Endodermal cell (in vitro differentiated cells): ENCODE measurements at places on chromosomes 4 and X.

- H3K27me3 ChIP-seq, result no peaks in the 10 kb centered on the region
- no peak overlapping the region for H3K27ac ChIP-seq
- H3K4me3 ChIP-seq, result no peak overlapping the region
- no peaks in the 10 kb centered on the region for H3K4me1 ChIP-seq
- no peak for DNase-seq
- no peaks in the 10 kb centered on the region for H3K36me3 ChIP-seq
These were observed 6.0 kb downstream of the UGT2B17 start for GRCh38 chr4:68570122-68570507.

GRCh38 chr4:98557194-98557892 lies 101.1 kb downstream of the TSPAN5 start:
- H3K27ac ChIP-seq, result no peak overlapping the region
- no peak for DNase-seq
- H3K4me3 ChIP-seq, result no peak overlapping the region
- H3K4me1 ChIP-seq, result no peaks in the 10 kb centered on the region
- no peaks in the 10 kb centered on the region for H3K36me3 ChIP-seq

DNA sequence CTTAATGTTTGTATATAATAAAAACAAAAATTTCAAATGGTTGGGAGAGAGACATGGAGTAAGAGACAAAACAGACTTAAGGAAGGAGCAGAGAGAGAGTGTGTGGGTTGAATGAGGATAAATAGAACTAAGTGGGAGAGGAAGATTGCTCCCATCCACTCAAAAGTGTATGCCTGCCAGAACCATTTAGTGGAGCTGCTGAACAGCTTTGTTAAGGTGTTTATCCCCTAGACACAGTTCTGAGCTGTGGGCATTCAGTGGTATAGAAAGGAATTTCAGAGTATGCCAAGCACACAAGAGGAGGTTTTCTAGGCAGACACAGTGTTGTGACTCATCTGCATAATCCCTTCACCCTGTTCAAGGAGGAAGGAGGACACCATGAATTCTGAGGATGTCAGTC lies 508.6 kb upstream of the EPHA5 start:
- no peaks in the 10 kb centered on the region for H3K27me3 ChIP-seq
- no peaks in the 10 kb centered on the region for H3K36me3 ChIP-seq
- no peak overlapping the region for H3K4me3 ChIP-seq
- no peaks in the 10 kb centered on the region for H3K4me1 ChIP-seq
- DNase-seq, result no peak

DNA sequence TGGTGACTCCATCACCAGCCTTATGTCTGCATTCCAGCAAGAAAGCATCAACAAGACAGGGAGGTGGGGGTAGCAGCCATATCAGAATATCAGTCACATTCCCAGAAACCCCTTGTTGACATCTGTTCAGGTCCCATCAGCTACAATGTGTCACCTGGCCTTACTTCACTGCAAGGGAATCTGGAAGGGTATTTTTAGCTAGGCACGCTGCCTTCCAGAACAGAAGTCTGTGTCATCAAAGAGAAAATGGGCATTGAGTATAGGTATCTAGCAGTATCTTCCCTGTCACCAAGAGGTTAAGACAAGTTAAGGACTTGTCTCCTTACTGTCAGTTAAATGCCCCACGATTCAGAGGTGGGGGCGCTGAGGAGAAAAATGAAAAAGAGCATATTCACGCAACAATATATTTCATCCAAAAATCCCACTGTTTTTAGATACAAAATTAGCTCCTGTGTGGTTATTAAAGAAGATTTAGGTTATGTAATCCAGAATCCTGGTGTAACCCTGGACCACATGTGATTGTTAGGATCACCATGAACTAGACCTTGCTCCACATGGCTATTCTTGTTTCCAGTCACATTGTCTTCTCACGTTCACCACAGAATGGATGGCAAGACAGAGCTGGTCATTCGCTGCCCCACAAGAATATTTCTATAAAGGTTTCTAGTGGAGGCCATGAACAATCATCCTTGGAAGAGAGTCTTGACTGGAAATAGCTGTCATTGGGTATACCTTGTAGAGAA lies 60.0 kb upstream of the PDHA1 start:
- H3K27ac ChIP-seq, result no peak overlapping the region
- H3K4me1 ChIP-seq, result no peaks in the 10 kb centered on the region
- DNase-seq, result no peak
- H3K27me3 ChIP-seq, result no peaks in the 10 kb centered on the region
- no peak overlapping the region for H3K4me3 ChIP-seq

DNA sequence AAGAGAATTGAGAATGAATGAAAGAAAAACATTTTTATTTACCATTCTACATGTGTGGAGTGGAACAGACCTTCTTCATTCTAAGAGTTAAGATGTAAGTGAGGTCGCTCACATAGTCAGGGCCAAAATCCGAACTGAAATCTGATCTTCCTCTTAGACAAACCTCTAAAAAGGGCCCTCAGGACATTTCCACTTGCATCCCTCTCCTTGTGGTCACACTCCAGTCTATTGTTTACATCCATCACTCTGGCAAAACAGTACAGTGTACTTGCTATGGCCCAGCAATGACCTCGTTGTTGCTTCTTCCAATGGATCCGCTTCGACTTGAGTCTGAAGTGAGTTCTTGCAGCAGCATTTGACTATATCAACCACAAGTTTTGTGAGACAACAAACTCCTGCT lies 54.2 kb downstream of the MOSPD2 start:
- no peaks in the 10 kb centered on the region for H3K4me1 ChIP-seq
- no peaks in the 10 kb centered on the region for H3K36me3 ChIP-seq
- no peaks in the 10 kb centered on the region for H3K27me3 ChIP-seq
- no peak overlapping the region for H3K27ac ChIP-seq
- no peak for DNase-seq

- H3K36me3 ChIP-seq, result no peaks in the 10 kb centered on the region
- DNase-seq, result no peak
- H3K27ac ChIP-seq, result no peak overlapping the region
- H3K27me3 ChIP-seq, result no peaks in the 10 kb centered on the region
- H3K4me3 ChIP-seq, result no peak overlapping the region
- no peaks in the 10 kb centered on the region for H3K4me1 ChIP-seq
These were observed 15.7 kb upstream of the H2AZ1 start for GRCh38 chr4:99965674-99966350.

- no peaks in the 10 kb centered on the region for H3K4me1 ChIP-seq
- H3K36me3 ChIP-seq, result no peaks in the 10 kb centered on the region
- H3K4me3 ChIP-seq, result no peak overlapping the region
- no peak overlapping the region for H3K27ac ChIP-seq
- H3K27me3 ChIP-seq, result peaks cover 2% of the 10 kb centered on the region
These were observed 6.7 kb downstream of the DOCK11 start for GRCh38 chrX:118502161-118502789.

DNA sequence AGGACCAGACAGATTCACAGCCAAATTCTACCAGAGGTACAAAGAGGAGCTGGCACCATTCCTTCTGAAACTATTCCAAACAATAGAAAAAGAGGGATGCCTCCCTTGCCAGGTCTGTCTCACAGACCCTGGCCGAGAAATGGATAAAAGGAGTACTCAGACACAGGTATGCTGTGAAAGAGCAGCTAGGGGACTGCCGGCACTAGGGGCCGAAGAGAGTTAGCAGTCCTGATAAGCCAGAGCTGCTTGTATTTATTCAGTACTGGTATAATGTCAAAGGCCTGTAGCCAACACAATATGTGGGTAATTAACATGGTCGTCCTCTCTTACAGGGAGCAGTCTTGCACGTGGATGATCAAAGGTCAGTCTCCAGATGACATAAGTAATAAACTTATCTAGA lies 1042.1 kb upstream of the LCORL start:
- H3K27ac ChIP-seq, result no peak overlapping the region
- peak; percentile 65 for DNase-seq

- H3K27ac ChIP-seq, result no peak overlapping the region
- peak; percentile 68 for DNase-seq
These were observed 94.0 kb downstream of the AFAP1 start for GRCh38 chr4:7845493-7846128.

- no peak overlapping the region for H3K27ac ChIP-seq
- no peaks in the 10 kb centered on the region for H3K4me1 ChIP-seq
- peaks cover 45% of the 10 kb centered on the region for H3K36me3 ChIP-seq
These were observed 22.5 kb downstream of the PPA2 start for GRCh38 chr4:105451346-105451745.

- H3K27ac ChIP-seq, result no peak overlapping the region
- no peaks in the 10 kb centered on the region for H3K27me3 ChIP-seq
- no peaks in the 10 kb centered on the region for H3K4me1 ChIP-seq
- DNase-seq, result no peak
- H3K4me3 ChIP-seq, result no peak overlapping the region
These were observed 238.9 kb downstream of the NR3C2 start for GRCh38 chr4:148203056-148203898.

DNA sequence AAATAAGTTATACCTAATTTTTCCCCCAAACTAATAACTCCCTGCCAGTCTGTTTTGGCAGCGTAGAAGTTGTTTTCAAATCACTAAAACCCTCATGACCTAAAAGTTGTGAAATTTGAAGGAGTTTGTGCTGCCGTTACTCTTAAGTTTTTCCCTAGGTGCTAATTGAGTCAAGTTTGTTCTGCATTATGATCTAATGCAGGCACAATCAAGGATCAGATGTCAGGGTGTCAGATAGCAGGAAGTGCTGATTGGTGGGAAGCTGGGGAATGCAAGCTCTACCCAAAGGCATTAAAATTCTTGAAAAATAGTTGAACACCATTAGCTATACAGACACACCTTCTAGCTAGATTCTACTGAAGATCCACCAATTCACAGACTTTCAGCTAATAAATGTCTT lies 51.9 kb downstream of the ARX start:
- H3K4me1 ChIP-seq, result no peaks in the 10 kb centered on the region
- DNase-seq, result peak; percentile 60
- no peak overlapping the region for H3K4me3 ChIP-seq
- no peaks in the 10 kb centered on the region for H3K36me3 ChIP-seq
- no peaks in the 10 kb centered on the region for H3K27me3 ChIP-seq

DNA sequence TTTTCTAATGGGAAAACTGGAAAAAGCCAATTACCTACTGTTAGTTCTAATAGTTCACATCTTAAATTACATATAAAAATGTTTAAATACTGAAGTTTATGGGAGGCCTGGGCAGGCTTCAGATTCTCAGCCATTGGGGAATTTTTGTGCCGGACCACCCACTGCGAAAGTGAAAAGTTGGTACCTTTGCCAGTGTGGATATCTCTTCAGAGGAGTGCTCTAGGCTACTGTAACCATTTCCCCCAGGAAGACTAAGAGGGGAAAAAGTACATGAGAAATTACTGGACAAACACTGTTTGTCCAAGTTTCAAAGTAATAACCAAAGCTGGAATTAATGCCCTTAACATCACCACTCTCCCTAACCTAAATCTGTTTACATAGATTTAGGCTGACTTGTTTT lies 20.8 kb downstream of the PITX2 start:
- DNase-seq, result no peak
- no peaks in the 10 kb centered on the region for H3K4me1 ChIP-seq
- H3K4me3 ChIP-seq, result no peak overlapping the region
- H3K27me3 ChIP-seq, result no peaks in the 10 kb centered on the region
- H3K36me3 ChIP-seq, result peaks cover 52% of the 10 kb centered on the region

DNA sequence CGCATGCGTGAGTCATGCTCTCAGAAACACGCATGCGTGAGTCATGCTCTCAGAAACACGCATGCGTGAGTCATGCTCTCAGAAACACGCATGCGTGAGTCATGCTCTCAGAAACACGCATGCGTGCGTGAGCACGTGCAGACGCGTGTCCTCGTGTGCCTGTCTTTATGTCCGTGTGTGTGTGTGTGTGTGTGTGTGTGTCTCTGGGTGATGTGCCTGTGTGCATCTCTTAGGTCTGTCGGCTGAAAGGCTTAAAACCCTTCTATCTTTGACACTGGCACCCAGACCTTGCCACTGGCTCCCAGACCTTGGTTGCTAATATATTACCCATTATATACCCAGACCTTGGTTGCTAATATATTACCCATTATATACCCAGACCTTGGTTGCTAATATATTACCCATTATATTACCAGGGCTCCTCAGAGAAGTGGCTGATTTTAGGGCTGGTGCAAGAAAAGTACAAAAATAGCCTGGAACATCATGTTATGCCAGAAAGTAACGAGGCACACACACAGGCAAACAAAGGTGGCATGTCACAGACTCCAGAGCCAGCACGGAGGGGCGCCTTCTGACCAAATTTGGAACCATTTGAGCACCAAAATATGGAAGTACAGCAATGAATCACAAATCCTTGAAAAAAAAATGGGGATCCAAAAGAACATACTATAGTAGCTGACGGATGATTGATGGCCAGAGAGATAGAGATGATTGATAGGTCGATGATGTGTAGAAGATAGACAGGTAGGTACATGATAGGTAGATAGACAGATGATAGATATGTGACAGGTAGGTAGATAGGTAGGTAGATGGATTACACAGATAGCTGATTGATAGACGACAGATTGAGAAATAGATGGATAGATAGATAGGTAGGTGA lies 19.2 kb upstream of the ADRA2C start:
- H3K36me3 ChIP-seq, result no peaks in the 10 kb centered on the region
- no peak overlapping the region for H3K4me3 ChIP-seq
- no peak overlapping the region for H3K27ac ChIP-seq

GRCh38 chr4:72110886-72111285 lies 79.1 kb downstream of the NPFFR2 start:
- H3K36me3 ChIP-seq, result no peaks in the 10 kb centered on the region
- no peak for DNase-seq
- H3K27me3 ChIP-seq, result no peaks in the 10 kb centered on the region
- no peaks in the 10 kb centered on the region for H3K4me1 ChIP-seq
- H3K27ac ChIP-seq, result no peak overlapping the region
- no peak overlapping the region for H3K4me3 ChIP-seq

DNA sequence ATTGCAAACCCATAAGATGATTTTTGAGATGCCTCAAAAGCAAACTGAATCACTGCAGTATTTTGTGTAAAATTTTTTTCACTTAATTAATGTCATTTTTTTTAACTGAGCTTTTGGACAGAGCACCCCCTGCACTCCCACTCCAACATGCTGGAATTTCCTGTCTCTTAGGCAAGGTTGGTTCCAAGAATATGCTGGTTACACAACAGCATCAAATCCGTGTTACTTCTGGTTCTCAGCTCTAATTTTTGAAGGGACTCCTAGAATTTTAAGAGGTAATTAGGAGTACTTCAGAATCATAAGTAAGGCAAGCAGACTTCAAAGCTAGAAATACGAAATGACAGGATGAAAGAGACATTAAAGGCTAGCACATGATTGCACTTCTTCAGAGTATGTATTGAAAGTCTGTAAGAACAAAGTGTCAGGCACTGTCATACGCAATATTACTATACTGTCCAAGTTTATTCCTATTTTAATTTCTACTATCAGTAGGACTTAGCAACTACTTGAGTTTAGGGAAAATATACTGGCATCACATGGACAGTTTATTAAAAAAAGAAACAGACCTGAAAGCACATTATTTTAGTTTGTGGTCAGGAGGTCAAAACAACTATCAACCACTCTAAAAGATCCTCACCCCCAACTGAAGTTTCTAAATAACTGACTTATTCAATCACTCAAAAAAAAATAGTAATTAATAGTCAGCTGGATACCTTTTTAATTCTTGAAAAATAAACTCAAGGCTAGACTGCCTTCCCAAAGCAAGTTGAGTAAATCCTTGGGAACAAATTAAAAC lies 1.6 kb upstream of the JCHAIN start:
- DNase-seq, result no peak
- H3K4me1 ChIP-seq, result peaks cover 2% of the 10 kb centered on the region
- H3K27ac ChIP-seq, result no peak overlapping the region
- no peak overlapping the region for H3K4me3 ChIP-seq
- H3K27me3 ChIP-seq, result peaks cover 8% of the 10 kb centered on the region

- no peaks in the 10 kb centered on the region for H3K4me1 ChIP-seq
- H3K27me3 ChIP-seq, result no peaks in the 10 kb centered on the region
- H3K36me3 ChIP-seq, result no peaks in the 10 kb centered on the region
- H3K27ac ChIP-seq, result no peak overlapping the region
- no peak overlapping the region for H3K4me3 ChIP-seq
- no peak for DNase-seq
These were observed 53.2 kb upstream of the PJA1 start for GRCh38 chrX:69218407-69218997.
